ENCODE measurements at places on chromosomes 12 and 14. TPM values are rescaled to one million over a fixed set of nuclear protein-coding genes. Genes with fewer than 3 reads are reported as not detected.

KRT71 gene
- not detected for total RNA-seq

B3GNT4 gene
- not detected for total RNA-seq

COX8C gene
- not detected for total RNA-seq

ARHGDIB gene
- 438 TPM for total RNA-seq

- no peak for DNase-seq
Observed at GRCh38 chr12:83082690-83083276, 396.1 kb downstream of the TMTC2 start.

DNA sequence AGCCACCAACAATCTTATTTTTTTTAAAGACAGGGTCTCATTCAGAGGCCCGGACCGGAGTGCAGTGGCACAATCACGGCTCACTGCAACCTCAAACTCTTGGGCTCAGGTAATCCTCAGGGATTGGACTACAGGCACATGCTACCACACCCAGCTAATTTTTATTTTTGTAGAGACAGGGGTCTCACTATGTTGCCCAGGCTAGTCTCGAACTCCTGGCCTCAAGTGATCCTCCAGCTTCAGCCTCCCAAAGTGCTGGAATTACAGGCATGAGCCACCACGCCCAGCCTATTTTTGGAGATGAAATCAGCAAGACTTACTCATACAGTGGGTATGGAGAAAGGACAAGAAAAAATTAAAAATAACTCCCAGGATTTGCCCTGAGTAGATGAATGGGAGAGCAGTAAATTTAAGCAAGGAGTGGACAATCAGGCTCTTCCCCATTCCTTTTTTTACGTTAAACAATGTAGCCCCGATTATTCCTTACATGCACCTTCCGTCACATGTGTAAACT lies 13.2 kb downstream of the FMNL3 start:
- no peak for DNase-seq

DNA sequence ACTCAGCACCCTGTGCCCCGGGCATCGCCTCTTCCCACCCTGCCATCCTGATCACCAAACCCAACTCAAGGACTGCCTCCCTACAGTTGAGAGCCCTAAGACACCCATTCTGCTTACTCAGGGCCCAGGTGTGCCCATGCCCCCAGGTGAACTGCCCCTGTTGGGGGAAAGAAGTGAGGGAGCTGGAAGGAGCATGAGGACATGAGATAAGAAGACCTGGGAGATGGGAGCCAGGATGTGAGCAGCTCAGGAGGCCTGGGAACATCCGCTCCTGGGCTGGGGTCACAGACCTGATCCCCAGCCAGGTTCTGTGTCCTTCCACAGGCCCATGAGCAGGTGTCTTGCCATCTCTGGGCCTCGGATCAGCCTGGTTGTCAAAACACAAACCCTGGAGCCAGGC lies 6.6 kb downstream of the RAPGEF3 start:
- no peak for DNase-seq

- DNase-seq = no peak
Observed at GRCh38 chr12:57811028-57811755, 7.3 kb downstream of the AVIL start.

- DNase-seq = no peak
Observed at GRCh38 chr12:96224219-96224615, 30.0 kb downstream of the ELK3 start.

GRCh38 chr14:68446243-68447040 lies 346.4 kb downstream of the ZFP36L1 start:
- no peak for DNase-seq

GRCh38 chr12:49707128-49707811 lies at the start of gene FMNL3:
TSS of gene FMNL3 (minus strand) at chr12:49707405. CDS start at chr12:49707180, 225 bp downstream.
- DNase-seq = no peak

DNA sequence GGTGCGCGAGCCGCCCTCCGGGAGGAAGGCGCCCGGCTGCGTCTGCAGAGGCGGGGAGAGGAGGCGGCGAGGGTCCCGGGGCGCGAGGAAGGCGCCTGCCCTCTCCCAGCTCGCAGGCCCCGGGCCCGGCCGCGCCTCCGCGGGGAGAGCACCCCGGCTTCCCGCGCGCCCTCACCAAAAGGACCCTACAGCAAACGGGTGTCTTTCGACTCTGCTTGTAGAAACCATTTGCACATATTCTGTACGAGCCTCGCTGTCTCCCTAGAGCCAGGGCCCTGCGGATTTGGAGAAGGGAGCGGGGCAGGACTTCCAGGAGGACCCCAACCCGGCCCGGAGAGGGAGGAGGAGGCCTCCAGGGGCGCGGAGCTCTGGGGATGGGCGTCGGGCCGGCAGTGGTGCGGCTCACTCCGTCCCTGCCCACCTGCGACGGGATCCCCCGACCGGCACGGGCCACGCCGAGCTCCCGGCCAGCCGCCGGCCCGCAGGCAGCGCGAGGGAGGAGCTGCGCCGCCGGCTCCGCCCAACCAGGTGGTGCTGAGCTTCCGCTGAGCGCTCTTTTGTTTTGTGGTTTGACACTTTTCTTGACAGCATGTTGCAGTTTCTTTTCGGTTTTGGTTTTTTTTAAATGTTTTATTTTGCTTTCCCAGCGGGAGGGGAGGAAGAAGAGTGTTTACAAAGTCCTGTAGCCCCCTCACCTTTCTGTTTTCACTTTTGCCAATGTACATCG lies 103.3 kb upstream of the FKBP4 start:
- DNase-seq = no peak
